ENCODE measurements at places on chromosomes 7 and 10. TPM values are rescaled to one million over a fixed set of nuclear protein-coding genes. Genes with fewer than 3 reads are reported as not detected.

DNA sequence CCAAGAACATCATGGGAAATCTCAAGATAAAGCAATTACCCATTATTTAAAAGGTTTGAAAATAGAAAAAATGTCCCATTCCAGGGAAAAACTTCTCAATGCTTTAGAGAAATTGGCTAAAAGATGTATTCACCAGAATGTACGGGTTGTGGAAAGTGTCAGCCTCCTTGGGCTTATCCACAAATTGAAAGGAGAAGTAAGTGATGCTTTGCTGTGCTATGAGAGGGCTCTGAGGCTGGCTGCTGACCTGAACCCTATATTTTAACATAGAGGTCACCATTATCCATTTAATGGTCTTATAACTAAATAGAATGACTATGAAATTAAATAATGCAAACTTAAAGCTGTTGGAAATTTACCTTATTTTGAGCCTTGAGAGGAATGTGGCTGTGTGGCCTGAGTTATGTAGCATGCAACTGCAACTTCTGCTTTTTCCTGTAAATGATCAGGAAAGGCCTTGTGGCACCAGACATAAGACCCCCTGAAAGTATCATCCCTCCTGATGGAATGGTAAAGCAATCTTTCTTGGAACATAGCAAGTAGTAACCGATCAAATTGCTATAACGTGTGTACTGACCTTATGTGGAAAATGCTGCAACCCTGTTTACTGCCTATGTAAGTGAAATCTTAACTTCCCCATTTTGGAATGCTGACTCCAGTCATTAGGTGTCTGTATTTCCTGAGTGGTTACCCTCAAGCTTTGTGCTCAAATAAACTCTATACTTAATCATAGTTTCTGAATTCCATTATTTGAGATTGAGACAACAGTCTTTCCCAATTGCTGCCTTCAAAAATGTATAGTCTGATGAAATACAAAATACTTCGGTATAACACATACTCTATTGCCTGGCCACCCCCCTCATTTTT is 6.9 kb downstream of the IFIT1B start:
- DNase-seq = no peak

STRA8 gene
- total RNA-seq = not detected

CRYGN gene
- total RNA-seq = not detected

ADAMTS14 gene
- total RNA-seq = 0.15 TPM

DNA sequence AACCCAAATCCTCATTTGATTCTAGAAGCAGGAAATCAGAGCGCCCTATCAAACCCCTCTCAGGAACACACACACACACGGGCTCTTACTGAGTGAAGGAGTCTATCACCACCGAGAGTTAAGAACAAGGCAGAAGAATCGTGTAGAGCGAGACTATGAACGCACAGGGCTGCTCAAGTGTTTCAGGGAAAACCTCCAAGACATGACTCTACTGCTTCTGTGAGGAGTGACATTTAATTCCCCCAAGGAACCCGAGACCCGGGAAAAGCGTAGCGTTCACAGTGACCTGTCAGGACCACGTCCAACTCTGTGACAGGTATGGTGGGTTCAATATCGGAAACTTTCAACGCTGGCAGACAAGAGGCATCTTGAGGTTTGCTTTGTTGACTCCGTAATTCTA is 21.6 kb downstream of the PITRM1 start:
- no peak for DNase-seq

DNA sequence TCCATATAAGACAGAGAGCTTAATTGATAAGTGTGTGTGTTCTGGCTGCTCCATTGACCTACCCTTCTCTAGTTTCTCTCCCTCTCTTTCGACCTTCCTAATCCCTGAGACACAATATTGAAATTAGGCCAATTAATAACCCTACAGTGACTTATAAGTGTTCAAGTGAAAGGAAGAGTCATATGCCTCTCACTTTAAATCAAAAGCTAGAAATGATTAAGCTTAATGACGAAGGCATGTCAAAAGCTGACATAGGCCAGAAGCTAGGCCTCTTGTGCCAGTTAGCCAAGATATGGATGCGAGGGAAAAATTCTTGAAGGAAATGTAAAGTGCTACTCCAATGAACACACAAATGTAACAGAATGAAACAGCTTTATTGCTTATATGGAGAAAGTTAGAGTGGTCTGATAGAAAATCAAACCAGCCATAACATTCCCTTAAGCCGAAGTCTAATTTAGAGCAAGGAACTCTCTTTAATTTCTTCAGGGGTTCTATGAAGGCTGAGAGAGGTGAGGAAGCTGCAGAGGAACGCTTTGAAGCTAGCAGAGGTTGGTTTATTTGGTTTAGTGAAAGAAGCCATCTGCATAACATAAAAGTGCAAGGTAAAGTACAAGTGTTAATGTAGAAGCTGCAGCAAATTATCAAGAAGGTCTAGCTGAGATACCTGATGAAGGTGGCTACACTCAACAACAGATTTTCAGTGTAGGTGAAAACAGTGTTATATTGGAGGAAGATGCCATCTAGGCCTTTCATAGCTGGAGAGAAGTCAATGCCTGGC is 53.8 kb downstream of the ST7 start:
- DNase-seq = no peak

HNRNPF gene
- 512 TPM for total RNA-seq

PNLIPRP2 gene
- total RNA-seq = not detected

DNA sequence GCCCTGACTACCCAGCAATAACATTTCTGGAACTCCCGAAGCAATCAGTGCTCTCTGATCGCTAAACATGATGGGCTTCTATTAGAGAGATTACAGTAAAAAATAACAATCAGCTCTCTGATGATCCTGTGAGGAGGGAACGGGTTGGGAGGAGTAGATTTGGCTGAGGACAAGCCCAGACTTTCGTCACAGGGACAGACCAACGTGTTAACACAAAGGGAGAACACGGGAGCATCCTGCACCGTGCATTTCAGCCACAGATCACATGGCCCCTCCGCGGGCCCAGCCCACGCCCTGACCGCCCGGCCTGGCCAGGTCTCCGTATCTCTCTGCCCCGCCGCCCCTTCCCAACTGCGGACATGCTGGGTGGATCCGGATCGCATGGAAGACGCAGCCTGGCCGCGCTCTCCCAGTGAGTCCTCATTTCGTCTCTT is 95.0 kb upstream of the AGBL3 start:
- DNase-seq = no peak

GRCh38 chr7:128781851-128782250 is 6.3 kb upstream of the OPN1SW start:
- DNase-seq = no peak

UCN3 gene
- not detected for total RNA-seq

TMEM26 gene
- not detected for total RNA-seq

OR2A42 gene
- not detected for total RNA-seq

- no peak for DNase-seq
Observed at GRCh38 chr7:33044986-33045385, 17.6 kb downstream of the NT5C3A start.

ARMC3 gene
- not detected for total RNA-seq

Data from activated CD8-positive, alpha-beta memory T cell treated with anti-CD3 and anti-CD28 coated beads, Interleukin-2, amount 10 ng/mL, durations not matched to agents 7 days and 5 days (primary cell).